Hypothalamus (tissue), 51 donors: ENCODE measurements at places on chromosomes 11 and 22.

GRCh38 chr22:45082795-45083194 lies 73.0 kb upstream of the PHF21B start:
- no peak for DNase-seq

DNA sequence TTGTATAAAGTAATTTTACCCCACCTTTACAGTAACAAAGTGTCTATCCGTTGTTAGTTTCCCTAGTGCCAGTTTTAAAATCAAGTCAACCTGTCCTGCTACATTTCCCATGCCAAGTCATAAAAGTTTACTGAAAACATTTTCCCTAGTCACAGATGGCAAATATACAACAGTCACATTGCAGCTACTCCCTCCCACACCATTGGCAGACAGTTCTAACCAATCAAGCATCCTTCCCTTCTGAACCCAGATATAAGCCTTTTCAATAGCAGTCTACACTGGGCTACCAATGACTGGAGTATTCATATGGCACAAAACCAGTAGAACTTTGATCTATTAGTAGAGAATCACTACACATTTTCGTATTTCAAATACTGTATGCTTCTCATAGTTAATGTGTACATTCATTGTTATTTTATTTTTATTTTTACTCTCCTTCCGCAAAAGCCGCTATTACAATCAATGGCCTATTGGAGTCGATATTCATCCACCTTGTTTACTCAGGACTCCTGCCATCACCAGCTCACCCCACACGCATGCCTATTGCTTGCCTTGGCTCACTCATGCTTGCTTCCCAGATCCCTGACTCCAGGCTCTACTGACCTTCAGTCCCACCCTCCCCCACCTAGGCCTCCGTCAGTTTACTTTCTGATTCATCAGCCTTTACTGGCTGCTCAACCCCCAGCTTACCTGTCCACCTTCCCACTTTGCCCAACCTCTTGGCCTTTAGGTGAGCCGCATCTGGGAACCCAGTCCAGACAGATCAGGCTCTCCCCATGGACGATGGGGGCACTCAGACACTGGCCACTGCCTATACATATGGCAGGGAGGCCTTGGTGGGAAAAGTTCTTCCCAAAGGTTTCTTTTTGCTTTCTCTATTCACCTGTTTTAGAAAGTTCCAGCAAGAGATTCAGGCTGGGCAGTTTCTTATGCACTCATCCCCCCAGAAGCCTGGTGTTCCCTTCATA lies 408.4 kb downstream of the SOX6 start:
- no peak for DNase-seq

- no peak for DNase-seq
Measured at GRCh38 chr11:128555606-128556005, 31.8 kb downstream of the ETS1 start.

DNA sequence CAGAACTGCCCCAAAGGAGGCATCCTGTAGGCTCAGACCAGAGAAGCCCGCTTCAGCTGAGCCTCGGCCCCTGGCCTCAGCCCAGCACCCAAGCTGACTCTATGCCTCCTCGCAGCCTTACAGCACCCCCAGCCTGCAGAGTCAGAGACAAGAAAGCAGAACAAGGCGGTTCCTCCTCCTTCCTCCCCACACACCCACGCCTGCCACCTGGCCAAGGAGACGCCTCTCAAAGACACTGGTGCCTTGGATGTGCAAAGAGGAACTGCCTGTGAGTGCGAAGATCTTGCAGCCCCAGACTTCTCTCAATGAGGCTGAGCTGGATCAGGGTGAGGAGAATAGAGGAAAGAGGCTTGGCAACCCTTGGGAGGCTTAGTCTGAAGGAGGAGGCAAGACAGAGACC lies 60.2 kb downstream of the PDE2A start:
- no peak for DNase-seq

DNA sequence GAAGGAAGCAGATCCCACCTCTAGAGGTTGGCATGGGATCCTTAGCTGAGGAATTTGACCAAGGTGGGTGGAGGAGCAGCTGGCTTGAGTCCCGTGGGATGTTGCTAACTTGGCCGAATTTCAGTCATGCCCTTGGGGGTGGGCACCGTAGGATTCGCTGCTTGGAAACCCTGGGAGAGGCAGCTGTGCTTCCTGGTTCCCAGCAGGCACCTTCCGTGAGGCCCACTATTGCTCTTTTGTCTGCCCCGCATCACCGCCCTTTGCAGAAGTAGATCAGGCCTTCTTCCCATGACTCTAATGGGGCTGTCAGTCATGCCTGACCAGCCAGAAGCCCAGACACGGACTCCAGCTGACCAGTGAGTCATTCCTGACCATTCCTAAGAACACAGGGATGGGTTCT lies 292.3 kb upstream of the SYN3 start:
- DNase-seq: no peak

GRCh38 chr22:29798318-29798717 lies 31.1 kb downstream of the UQCR10 start:
- no peak for DNase-seq

GRCh38 chr11:84607975-84608836 lies 1018.9 kb downstream of the DLG2 start:
- no peak for DNase-seq

DNA sequence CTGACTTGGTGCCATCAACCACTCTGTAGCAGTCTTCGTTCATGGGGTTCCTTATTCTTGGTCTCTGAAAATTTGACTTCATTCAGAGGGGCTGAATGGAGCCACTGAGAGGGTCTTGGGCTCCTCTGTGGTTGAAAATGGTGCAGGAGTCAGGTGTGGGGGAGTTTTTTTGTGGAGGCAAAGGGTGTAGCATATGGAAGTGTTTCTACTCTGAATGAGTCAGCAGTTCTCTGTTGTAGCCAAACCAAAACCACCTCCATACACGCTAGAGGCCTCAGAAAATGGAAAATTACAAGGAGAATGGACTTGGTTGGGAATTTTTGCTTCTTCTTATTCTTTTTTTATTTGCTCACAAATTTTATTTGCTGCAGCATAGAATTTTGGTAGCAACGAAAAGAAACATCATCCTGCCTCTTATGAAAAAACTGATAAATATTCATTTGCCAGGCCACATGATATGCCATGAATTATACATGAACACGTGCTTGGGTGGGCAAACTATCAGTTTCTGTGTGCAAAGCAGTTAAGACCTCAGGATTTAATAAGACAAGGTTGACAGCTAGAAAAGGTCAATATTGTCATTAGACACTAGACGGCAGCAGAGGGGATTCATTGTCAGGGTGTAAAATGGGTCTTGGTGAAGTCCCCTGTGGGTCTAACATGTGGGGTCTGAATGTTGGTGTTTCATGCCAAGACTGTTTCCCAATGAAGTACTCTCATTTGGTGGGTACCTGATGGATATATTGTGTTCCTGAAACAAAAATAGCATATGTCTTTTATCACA lies 111.7 kb downstream of the MYO18B start:
- no peak for DNase-seq

DNA sequence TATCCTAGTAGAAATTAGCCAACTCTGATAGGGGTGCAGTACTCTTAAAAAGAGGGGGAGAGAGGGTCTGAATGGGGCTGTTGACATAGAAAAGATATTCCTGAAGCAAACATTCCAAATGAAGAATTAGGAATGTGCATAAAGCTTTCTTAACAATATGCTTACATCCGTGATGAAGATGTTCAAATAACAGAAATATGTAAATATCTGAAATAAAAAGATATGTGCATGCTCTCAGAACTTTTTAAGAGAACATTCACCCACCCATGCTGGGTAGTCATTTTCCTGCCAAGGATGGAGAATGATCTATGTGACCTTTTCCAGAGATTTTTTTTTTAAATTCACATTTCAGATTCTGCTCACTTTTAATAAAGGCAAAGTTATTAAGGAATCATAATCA lies 80.6 kb downstream of the GRIA4 start:
- no peak for DNase-seq

GRCh38 chr22:37197451-37198257 lies 9.6 kb upstream of the C1QTNF6 start:
- no peak for DNase-seq

DNA sequence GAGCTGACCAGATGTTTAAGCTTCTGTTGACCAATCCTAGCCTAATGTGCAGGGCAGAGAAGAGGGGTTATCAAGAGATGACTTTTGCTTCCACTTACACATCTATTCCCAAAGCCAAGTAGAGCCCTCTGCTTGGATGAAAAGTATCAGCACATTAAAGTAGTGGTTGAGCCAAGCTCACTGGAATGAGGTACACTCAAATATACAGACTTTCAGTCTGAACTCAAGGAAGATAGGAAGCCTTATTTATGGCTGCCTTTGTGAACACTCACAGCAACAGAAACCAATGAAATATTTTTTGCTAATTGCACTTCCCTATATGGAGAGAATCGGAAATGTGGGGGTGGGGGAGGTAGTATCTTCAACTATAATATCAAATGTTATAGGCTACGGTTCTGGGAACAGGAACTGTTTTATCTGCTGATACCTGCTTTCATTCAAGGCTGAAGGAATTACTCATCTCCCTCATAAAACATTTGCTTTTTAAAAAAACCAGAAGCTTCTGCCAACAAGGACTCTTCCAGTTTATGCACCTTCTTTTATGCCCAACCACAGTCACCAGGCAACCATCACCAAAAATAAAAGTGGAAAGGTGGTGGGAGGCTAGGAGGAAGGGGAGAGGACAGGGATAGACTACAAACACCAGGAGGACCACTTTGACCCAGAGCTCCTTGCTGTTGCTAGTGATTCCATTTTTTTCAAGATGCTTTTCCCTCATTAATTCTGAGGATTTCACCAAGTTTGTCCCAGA lies 91.2 kb downstream of the CLPB start:
- DNase-seq: no peak

GRCh38 chr11:75740681-75741080 lies 23.0 kb downstream of the MOGAT2 start:
- no peak for DNase-seq

- DNase-seq: no peak
Measured at GRCh38 chr11:119107538-119108145, 498 bp downstream of the C2CD2L start.

DNA sequence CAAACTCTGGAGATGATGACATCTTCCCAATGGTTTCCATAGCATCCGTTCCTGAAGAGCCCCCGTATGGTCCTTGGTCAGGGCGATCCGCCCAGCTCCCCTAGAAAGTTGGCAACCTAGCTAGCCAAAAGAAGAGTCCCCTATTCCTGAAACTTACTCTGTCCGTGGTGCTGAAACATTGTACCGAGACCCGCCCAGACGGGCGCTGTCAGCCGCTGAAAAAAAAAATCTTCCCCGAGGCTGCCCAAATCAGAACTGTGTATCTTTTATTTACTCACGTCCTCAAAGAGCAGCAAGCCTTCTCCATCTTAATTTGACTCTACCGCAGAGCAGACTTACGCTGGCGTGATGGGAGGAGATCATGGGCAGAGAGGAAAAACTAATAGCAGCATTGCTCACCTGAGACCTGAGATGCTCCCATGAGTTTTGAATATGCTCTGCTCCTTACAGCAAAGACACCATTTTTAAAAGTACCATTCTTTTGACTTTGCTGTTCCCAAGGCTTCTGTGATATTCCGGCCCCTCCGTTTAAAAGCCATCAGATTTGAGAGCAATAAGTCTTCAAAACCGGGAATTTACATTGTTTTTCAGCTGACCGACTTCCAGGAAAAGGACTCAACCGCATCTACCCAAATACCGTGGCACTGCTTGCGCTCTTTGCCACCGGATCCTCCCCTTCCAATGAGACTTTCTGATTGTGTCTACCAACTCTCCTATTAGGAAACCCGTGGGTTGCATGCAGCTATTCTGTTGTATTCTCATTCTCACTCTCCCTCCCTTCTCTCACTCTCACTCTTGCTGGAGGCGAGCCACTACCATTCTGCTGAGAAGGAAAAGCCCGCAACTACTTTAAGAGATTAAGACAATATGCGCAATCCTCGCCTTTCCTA lies at the start of gene SLC17A6:
Gene SLC17A6, plus strand, starts transcription at position 786 of the 890 bp plus-strand sequence. CDS start 153 bp downstream, outside the sequence.
- no peak for DNase-seq

GRCh38 chr11:206002-206384 lies 1.2 kb downstream of the BET1L start:
- DNase-seq: no peak

DNA sequence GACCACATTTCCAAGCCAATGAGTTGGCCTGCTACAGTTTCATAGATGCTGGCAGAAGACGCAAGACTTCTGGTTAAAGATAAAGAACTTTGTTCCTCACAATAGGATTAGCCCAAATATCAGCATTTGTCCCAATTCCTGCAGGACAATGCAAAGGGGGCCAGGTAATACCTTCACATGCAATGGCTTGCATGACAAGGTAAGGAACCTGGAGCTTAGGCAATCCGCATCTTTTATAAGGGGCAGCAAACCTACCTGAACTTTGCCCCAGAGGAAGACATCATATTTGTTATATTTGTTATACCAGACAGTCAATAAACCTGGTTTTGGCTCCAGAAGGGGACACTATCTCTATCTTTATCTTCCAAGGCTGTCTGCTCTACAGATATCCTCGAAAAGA lies 5.3 kb downstream of the P2RY6 start:
- no peak for DNase-seq

- DNase-seq: no peak
Measured at GRCh38 chr11:117835576-117835975, 11.0 kb upstream of the FXYD2 start.

GRCh38 chr22:44025171-44026065 lies 1.3 kb downstream of the PARVB start:
- no peak for DNase-seq

GRCh38 chr22:43275545-43276317 lies 67.4 kb downstream of the SCUBE1 start:
- DNase-seq: no peak

- DNase-seq: no peak
Measured at GRCh38 chr11:108206171-108206570, 16.3 kb downstream of the NPAT start.

DNA sequence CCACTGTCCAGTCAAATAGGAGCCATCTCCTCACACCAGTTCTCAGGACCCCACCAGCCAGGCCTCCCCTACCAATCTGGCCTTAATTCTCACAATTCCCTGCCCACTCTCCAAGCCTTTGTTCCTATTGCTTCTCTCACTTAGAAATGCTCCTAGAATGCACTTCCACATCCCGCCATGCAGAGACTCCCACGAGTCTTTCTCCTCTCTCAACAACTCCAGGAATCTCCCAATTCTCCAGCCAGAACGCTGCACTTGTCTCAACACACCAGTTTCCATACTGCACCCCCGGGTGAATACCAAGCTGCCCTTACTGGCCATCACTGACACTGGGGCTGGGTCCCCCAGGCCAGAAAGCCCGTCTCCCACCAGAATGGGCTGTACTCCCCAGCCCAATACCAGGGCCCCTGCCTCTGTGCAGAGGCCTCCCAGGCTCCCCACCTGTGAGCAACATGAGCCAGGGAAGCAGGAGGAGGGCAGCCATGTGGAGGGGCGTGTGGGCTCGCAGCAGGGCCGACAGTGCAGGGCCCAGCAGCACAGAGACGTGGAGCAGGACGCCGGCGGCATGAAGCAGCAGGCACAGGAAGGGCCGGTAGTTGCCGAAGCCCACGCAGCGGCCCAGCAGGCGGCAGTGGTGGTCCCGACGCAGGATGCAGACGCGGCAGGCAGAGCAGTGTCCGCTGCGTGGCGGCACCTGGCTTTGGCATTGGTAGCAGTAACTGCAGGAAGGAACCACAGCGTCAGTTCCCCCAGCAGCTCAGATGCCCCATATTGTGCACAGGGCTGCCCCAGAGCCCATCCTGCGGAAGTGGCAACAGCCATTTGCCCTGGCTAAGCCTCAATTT lies 2.4 kb downstream of the ZDHHC24 start:
- no peak for DNase-seq
